ENCODE measurements at places on chromosomes 3 and 15.
A peak's percentile ranks its signal among the peaks of the same experiment; 100 is the strongest.

DNA sequence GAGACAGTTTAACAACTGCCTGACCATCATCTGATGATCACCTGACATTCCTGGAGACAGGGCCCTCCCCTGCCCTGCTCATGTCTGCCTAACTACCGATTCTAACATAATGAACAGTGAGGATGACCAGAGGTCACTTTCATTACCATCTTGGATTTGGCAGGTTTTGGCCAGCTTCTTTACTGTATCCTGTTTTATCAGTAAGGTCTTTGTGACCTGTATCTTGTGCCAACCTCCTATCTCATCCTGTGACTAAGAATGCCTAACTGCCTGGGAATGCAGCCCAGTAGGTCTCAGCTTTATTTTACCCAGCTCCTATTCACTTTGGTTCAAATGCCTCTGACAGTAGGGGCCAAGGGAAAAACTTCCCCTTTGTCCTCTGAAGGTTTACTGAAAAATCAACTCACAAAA, 40.2 kb downstream of the METTL6 start:
- no peak for DNase-seq

GRCh38 chr3:47932421-47932820, 83.8 kb downstream of the MAP4 start:
- no peak for DNase-seq

- DNase-seq: no peak
Measured at GRCh38 chr3:71718072-71718471, 7.1 kb downstream of the EIF4E3 start.

DNA sequence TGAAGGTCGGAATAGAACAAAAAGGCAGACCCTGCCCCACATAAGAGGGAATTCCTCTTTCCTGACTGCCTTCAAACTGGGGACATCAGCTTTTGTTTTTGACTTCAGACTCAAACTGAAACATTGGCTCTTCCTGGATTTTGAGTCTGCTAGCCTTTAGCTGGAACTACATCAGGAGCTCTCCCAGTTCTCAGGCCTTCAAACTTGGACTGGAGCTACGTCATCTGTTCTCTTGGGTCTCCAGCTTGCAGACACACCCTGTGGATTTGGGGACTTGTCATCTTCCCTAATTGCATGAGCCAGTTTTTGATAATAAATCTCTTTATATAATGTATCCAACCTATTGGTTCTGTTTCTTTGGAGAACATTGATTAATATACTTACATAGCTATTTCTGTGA, 798.1 kb downstream of the TBL1XR1 start:
- DNase-seq: no peak

- no peak for DNase-seq
Measured at GRCh38 chr3:53411371-53411770, 64.0 kb upstream of the DCP1A start.

GRCh38 chr3:30585654-30586053, 20.7 kb upstream of the TGFBR2 start:
- no peak for DNase-seq

DNA sequence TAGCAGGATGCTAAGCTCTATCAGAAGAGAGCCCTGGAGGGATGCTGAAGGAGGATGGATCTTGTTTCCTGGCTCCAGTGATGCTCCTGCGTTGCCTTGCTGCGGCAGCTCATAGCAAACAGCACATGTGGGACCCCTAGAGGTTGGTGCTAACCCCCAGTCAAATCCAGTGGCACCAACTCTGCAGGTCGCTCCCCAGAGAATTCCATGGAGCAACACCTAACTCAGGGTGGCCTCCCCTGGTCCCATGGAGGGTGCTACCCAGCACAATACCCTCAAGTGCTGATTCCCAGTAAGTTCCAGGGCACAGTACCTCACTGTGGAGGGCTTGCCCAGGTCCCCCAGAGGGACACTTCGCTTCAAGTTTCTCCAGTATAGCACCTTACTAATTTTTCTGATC, 231.2 kb downstream of the NEK10 start:
- DNase-seq: no peak

GRCh38 chr15:62275831-62276230, 110.7 kb upstream of the C2CD4B start:
- no peak for DNase-seq

- peak; percentile 18 for DNase-seq
Measured at GRCh38 chr3:178043084-178043483, 493.2 kb upstream of the KCNMB2 start.

All from NCI-H774 (cell line).